ENCODE measurements at places on chromosomes 16 and 17. TPM values are rescaled to one million over a fixed set of nuclear protein-coding genes. Genes with fewer than 3 reads are reported as not detected.

Gene KLHL10
- not detected for total RNA-seq

Gene ATP2A1
- total RNA-seq: 0.44 TPM

Gene PRAC2
- 0.66 TPM for total RNA-seq

Gene FSCN2
- 1.3 TPM for total RNA-seq

Gene VTN
- 149 TPM for total RNA-seq

Gene FOXN1
- total RNA-seq: not detected

Gene RDM1
- total RNA-seq: not detected
